Fibroblast of lung (primary cell): ENCODE measurements at places on chromosomes 7 and 10.
A peak's percentile ranks its signal among the peaks of the same experiment; 100 is the strongest.

DNA sequence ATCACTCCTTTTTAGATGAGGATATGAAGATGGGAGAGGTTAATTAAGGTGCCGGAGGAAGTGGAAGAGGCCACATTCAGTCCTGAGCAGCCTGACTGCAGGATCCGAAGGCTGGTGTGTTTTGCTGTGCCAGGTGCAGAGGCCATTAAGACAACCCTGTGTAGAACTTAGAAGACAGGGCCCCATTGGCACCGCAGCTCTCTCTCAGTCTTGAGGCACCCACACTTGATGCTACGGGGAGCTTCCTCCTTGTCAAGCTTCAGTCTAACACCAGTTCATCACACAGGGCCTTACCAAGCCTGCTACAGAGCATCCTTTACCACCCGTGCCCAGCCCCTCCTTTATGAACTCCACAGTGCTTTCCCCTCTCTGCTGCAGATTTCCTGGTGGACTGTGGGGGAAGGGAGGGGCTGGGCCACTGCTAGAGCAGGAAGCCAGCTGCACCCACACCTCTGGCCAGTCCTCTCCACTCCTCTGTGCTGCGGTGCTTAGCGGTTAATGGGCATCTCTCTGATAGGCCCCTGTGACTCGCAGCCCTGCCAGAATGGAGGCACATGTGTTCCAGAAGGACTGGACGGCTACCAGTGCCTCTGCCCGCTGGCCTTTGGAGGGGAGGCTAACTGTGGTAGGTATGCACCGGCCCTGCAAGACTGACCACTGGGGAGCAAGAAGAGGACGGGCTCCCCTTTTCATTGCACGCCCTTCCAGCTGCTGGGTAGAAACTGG is 45.5 kb downstream of the VWA2 start:
- no peak for DNase-seq

DNA sequence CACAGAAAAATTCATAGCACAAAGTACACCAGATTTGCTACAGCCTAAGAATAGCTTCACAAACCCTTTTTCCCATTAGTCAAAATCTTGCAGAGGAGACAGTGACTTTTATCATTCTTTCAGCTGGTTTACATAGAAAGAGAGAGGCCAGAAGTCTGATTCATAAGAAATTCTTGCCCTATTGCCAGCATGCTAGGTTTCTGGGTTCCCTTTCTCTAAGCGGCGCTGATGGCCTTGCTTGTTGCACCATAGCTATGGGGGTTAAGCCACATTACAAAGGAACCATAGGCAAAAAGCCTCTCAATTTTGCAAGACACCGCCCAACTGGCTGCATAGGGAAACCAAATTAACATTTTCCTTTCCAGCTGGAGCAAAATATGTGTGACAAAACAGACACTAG is 87.4 kb downstream of the ZNF467 start:
- peak; percentile 68 for DNase-seq

DNA sequence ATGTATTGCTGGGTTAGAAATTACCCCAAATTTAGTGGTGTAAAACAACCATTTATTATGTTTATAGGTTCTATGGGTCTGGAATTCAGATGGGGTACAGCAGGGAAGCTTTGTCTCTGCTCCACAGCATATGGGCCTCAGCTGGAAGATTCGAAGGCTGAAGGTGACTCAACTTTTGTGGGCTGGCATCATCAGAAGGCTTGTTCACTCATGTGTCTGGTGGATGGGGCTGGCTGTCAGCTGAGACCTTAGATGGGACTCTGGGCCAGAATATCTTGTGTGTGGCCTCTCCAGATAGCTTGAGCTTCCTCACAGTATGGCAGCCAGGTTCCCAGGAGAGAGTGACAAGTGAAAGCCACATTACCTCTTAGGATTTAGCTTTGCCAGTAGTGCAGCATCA is 45.9 kb downstream of the ZNF503 start:
- no peak for DNase-seq

DNA sequence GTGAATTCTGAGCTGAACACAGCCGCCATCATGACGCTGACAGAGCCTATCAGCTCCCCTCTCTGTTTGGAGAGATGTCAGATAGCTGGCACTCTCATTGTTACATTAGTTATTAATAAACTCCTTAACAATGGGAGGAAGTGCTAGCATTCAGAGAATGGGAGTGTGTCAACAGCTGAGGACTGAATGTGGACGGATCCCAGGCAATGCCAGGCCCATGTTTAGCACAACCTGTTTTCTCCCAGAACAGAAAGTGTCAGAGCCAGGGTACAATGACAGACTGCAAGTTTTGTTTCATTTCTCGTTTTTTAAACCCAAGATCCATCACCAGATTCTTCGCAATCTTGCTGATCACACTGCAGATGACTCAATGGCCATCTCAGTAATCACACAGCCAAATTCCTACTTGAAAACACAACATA is 99.6 kb downstream of the PRPF18 start:
- DNase-seq = peak; percentile 46
